ENCODE measurements at places on chromosomes 4 and X.

DNA sequence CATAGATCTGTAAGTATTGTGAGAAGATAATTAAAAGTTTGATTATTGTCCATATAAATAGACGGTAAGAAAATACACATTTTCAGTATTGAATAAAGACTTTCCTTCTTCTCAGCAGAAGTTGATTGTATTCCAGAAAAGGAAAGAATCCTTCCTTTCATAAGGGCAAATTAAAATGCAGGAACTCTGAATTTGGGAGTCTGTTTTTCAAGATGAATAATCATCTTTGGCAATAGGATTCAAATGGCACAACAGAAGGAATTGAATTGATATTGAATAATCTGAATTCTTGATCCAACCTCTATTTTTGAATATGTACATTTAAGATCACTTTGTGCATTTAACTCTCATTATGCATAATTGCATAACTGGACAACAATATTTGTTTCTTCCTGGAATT, 149.3 kb downstream of the DMD start:
- no peaks in the 10 kb centered on the region for H3K27me3 ChIP-seq
- no peak overlapping the region for H3K4me3 ChIP-seq
- H3K36me3 ChIP-seq: no peaks in the 10 kb centered on the region
- no peaks in the 10 kb centered on the region for H3K4me1 ChIP-seq
- no peak for DNase-seq

DNA sequence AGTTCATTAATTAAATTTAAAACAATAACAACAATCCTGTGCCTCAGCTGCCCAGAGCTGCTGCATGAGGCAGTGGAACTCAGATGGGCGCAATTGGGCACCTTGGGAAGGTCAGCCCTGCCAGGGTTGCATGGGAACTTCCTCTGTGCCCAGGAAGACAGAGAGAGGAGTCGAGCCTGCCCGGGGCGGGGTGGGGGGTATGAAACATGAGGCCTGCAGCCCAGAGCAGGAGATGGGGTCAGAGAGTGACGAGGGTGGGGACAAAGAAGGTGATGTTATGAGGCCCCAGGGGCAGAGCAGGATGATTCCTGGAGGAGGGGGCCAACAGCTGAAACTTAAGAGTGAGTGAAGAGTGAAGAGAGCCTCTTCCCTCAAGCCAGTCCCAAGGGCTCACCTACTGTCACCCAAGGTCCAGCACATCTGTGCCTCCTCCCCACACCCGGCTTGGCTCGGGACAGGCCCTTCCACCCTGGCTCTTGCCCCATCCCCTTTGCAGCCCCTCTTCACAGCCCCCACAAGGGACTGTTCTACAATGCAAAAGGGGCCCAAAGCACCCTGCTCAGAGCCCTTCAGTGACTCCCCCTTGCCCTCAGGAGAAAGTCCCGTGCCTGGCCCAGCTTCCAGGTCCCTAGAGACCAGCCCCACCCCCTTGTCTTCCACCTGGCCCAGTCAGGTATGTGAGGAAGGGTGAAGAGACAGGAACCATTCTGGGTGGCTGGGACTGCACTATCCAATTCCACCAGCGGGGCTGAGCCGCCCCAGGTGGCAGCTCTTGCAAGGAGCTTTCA, 31.4 kb downstream of the HMX1 start:
- no peaks in the 10 kb centered on the region for H3K4me1 ChIP-seq
- H3K36me3 ChIP-seq: no peaks in the 10 kb centered on the region
- DNase-seq: peak; percentile 42
- no peak overlapping the region for H3K27ac ChIP-seq
- H3K27me3 ChIP-seq: no peaks in the 10 kb centered on the region
- H3K4me3 ChIP-seq: no peak overlapping the region

- DNase-seq: no peak
- no peaks in the 10 kb centered on the region for H3K4me1 ChIP-seq
- no peak overlapping the region for H3K27ac ChIP-seq
- H3K27me3 ChIP-seq: no peaks in the 10 kb centered on the region
- no peak overlapping the region for H3K4me3 ChIP-seq
Observed at GRCh38 chrX:10851809-10852208, 231.4 kb upstream of the MID1 start.

- H3K4me3 ChIP-seq: no peak overlapping the region
- DNase-seq: no peak
- H3K27me3 ChIP-seq: no peaks in the 10 kb centered on the region
- H3K4me1 ChIP-seq: no peaks in the 10 kb centered on the region
- H3K36me3 ChIP-seq: no peaks in the 10 kb centered on the region
Observed at GRCh38 chrX:70995338-70995737, 64.4 kb upstream of the SLC7A3 start.

DNA sequence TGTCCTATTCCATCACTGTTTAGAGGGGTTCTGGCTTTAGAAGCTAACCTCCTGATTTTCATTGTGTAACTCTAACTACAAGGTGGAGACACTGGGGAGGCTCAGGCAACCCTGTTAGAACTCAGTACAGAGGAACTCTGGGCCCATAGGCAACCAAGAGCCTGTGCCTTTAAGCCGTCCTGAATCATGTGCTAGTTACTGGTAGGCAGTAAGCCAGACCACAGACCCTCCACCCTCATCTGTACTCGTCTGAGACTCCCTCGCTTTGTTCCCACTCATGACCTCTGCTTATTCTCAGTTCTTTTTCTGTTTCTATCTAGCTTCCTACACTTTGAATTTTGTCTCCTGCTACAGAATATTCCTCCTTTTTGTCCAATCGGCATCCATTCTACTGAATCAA, 31.4 kb downstream of the TBC1D1 start:
- H3K27ac ChIP-seq: no peak overlapping the region
- DNase-seq: no peak
- peaks cover 11% of the 10 kb centered on the region for H3K4me1 ChIP-seq
- H3K36me3 ChIP-seq: no peaks in the 10 kb centered on the region
- H3K4me3 ChIP-seq: no peak overlapping the region

GRCh38 chrX:104084063-104084462, 8.0 kb upstream of the TMSB15C start:
- DNase-seq: no peak
- no peak overlapping the region for H3K27ac ChIP-seq
- H3K27me3 ChIP-seq: no peaks in the 10 kb centered on the region
- no peaks in the 10 kb centered on the region for H3K4me1 ChIP-seq
- no peak overlapping the region for H3K4me3 ChIP-seq

DNA sequence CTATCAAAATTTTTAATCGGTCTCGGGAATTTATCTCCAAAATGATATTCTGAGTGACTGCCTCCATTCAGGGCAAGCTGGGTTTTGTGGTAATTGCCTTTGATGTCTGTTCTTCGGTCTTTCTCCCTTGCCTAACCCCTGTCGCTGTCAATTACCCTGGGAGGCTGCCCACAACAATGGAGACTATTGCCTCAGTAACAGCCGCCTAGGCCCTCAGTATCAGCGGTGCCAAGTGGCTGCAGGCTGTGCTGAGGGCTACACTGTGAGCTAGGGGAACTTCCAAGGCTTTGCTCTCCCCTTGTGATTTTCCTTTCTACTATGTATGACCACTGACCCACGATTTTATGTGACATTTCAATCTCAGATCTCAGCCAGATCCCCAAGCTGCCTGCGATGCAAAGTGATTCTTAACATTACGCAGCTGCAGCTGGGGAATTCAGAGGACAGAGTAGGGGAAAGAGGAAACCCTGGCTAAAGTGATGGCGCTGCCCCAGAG, 36.3 kb upstream of the REST start:
- H3K27me3 ChIP-seq: no peaks in the 10 kb centered on the region
- DNase-seq: peak; percentile 59
- H3K36me3 ChIP-seq: no peaks in the 10 kb centered on the region
- 0 out of 2 replicates have a peak overlapping the region, but pooled peaks have one; percentile 9 for H3K4me3 ChIP-seq

DNA sequence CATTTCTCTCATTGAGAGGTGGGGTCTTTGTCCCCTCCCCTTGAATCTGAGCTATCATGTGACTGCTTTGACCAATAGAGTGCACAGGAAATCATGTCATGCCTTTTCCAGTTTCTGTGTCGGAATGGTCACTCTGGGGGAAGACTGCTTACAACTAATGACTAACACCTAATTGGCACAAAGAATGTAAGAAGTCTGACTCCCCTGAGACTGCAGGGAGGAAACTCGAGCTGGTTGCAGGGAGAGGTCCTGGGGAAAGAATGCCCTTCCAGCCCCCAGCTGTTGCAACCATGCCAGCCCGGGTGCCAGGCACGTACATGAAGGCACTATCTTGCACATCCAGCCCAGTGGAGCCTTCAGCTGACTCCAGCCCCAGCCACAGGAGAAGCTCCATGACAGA, 254.2 kb downstream of the DHX15 start:
- no peak for DNase-seq
- H3K27ac ChIP-seq: no peak overlapping the region
- no peaks in the 10 kb centered on the region for H3K27me3 ChIP-seq
- peaks cover 29% of the 10 kb centered on the region for H3K36me3 ChIP-seq

DNA sequence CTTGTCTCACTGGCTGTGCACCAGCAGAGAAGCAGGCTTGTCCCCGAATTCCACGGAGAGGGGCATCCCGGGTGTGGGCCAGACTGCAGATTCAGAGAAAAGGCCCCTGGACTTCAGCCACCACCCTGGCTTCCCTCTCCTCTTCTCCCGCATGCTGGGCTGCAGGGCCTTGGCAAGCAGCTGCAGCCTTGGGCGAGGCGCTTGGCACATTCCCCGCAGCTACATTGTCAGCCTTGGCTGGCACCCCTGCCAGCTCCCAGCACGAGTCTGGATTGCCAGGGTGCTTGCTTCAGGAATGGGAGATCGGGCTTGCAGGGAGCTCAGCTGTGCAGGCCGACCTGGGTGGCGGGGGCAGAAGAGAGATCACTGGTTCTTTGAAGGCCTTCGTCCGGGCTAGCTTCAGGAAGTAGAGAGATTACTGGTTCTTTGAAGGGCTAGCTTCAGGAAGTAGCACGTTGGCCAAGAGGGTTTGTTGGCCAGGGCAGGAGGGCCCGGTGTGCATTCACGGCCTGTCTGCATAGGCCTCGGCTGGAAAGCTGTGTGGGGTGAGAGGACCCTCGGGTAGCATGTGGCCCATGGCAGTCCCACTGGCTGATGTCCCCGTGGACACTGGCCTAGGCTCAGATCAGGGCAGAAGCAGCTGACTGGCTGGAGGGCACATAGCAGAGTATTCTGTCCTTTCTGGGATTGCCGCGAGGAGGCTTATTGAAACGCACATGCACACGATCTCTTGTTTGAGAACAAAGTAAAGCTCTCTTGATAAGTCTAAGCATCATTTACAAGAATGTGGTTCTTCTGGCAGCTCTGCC, 2.7 kb downstream of the ABCD1 start:
- no peaks in the 10 kb centered on the region for H3K36me3 ChIP-seq
- no peak overlapping the region for H3K4me3 ChIP-seq
- H3K27me3 ChIP-seq: no peaks in the 10 kb centered on the region
- no peak for DNase-seq

- no peaks in the 10 kb centered on the region for H3K36me3 ChIP-seq
- DNase-seq: no peak
- no peak overlapping the region for H3K27ac ChIP-seq
- no peaks in the 10 kb centered on the region for H3K27me3 ChIP-seq
Observed at GRCh38 chrX:65697211-65697641, 29.8 kb downstream of the MSN start.

- H3K4me1 ChIP-seq: no peaks in the 10 kb centered on the region
- peak; percentile 65 for DNase-seq
- H3K4me3 ChIP-seq: no peak overlapping the region
- H3K36me3 ChIP-seq: no peaks in the 10 kb centered on the region
Observed at GRCh38 chr4:16264798-16265197, 38.5 kb upstream of the TAPT1 start.

GRCh38 chr4:1640190-1640589, 43.9 kb downstream of the FAM53A start:
- H3K27ac ChIP-seq: no peak overlapping the region
- no peaks in the 10 kb centered on the region for H3K36me3 ChIP-seq
- no peak for DNase-seq
- no peak overlapping the region for H3K4me3 ChIP-seq

GRCh38 chr4:152038238-152038637, 277.4 kb upstream of the GATB start:
- H3K4me3 ChIP-seq: no peak overlapping the region
- H3K36me3 ChIP-seq: no peaks in the 10 kb centered on the region
- DNase-seq: no peak
- no peaks in the 10 kb centered on the region for H3K4me1 ChIP-seq
- H3K27me3 ChIP-seq: no peaks in the 10 kb centered on the region

DNA sequence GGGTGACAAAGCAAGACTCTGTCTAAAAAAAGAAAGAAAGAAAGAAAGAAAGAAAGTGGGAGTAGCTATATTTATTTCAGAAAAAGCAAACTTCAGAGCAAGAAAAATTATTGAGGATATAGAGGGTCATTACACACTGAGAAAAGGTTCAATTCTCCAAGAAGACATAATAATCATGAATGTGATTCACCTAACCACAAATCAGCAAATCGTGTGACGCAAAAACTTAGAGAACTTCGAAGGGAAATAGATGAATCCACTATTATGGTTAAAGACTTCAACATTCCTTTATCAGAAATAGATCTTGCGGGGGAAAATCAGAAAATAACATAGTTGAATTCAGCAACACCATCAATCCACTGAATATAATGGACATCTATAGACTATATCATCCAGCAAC, 219.3 kb upstream of the LDB2 start:
- no peaks in the 10 kb centered on the region for H3K4me1 ChIP-seq
- H3K4me3 ChIP-seq: no peak overlapping the region
- DNase-seq: no peak
- peaks cover 9% of the 10 kb centered on the region for H3K36me3 ChIP-seq
- no peak overlapping the region for H3K27ac ChIP-seq

DNA sequence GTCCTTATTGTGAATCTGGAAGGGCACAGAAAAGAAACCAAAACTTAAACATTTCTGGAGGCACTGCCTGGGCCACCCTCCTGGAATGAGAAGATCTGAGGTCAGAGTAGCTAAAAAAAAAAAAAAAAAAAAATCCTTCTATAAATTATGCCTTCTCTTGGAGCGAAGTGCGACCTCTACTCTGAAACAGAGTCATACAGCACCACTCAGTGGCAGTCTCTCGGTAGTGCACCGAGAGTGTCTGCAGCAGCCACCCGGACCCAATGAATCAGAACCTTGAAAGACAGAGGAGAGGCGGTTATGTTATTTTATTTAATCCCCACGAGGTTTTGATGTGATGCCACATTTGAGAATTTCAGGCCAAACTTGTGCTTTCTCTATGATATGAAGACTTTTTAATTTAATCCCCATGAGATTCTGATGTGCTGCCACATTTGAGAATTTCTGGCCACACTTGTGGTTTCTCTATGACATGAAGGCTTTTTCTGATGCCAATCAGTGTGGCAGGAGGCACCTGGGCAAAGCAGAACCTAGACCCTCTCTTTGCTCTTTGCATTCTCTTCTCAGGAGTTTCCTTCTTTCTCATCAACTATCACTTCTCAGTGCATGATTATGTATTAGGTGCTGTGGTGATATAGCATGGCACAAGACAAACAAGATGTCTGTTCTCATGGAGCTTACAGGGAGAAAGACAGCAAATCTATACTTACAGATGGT, 5.6 kb upstream of the CT47C1 start:
- H3K4me1 ChIP-seq: peaks cover 9% of the 10 kb centered on the region
- no peak overlapping the region for H3K27ac ChIP-seq
- no peak overlapping the region for H3K4me3 ChIP-seq
- H3K27me3 ChIP-seq: no peaks in the 10 kb centered on the region
- peak; percentile 64 for DNase-seq
- no peaks in the 10 kb centered on the region for H3K36me3 ChIP-seq

- no peak overlapping the region for H3K27ac ChIP-seq
- H3K27me3 ChIP-seq: no peaks in the 10 kb centered on the region
- no peak overlapping the region for H3K4me3 ChIP-seq
Observed at GRCh38 chrX:41737065-41737464, 13.1 kb downstream of the GPR82 start.

GRCh38 chrX:130418066-130418465, 16.3 kb downstream of the RBMX2 start:
- H3K27me3 ChIP-seq: no peaks in the 10 kb centered on the region
- no peak overlapping the region for H3K27ac ChIP-seq
- DNase-seq: no peak
- no peaks in the 10 kb centered on the region for H3K36me3 ChIP-seq

All from GM23338 (cell line).